Osteocyte (in vitro differentiated cells): ENCODE measurements at places on chromosomes 2 and 18. TPM values are rescaled to one million over a fixed set of nuclear protein-coding genes. Genes with fewer than 3 reads are reported as not detected.

DNA sequence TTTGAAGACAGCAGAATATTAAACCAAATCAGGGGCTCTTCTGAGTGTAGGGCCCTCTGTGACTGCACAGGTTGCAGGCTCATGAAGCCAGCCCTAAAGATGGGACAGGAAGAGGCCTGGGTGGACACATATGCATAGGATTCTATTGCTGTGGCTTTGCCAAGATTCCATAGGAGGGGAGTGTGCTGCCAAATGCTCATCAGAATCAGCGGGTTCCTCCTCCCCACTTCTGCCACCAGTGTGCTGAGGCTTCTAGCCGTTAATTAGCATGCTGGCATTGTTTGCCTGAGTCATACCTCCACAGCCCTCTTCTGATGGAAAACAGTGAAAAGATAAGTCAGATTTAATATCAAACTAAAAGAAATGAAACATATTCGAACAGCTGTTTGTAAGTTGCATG is 103.9 kb upstream of the TMEFF2 start:
- no peaks in the 10 kb centered on the region for H3K4me1 ChIP-seq
- no peak overlapping the region for H3K4me3 ChIP-seq
- no peak overlapping the region for H3K27ac ChIP-seq
- no peak for DNase-seq

- H3K4me1 ChIP-seq, result peaks cover 30% of the 10 kb centered on the region
- H3K27ac ChIP-seq, result no peak overlapping the region
- H3K27me3 ChIP-seq, result no peaks in the 10 kb centered on the region
Measured at GRCh38 chr2:204449977-204450376, 95.3 kb upstream of the PARD3B start.

GRCh38 chr2:108345951-108346350 is 31.8 kb upstream of the SULT1C4 start:
- peaks cover 5% of the 10 kb centered on the region for H3K4me1 ChIP-seq
- DNase-seq, result no peak
- H3K27me3 ChIP-seq, result peaks cover 8% of the 10 kb centered on the region

- H3K36me3 ChIP-seq, result no peaks in the 10 kb centered on the region
- no peaks in the 10 kb centered on the region for H3K27me3 ChIP-seq
- DNase-seq, result no peak
- H3K27ac ChIP-seq, result no peak overlapping the region
Measured at GRCh38 chr2:21939967-21940366, 816.2 kb downstream of the TDRD15 start.

DNA sequence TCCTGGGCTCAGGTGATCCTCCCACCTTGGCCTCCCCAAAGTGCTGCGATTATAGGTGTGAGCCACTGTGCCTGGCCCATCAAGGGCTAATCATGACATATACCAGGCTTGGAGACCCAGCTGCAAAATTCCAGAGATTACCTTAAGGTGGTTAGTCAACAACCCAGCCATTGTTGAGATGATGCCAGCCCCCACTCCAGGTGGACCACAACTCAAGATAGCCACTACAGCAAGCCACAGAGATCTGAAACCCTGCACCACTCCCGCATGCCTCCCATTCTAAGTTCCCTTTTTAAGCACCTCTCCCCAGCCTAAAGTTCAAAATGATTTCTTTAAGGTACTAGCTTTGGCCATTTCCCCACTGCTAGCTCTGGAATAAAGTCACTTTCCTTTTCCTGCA is 4.6 kb upstream of the CLK1 start:
- H3K36me3 ChIP-seq, result peaks cover 9% of the 10 kb centered on the region
- H3K27me3 ChIP-seq, result no peaks in the 10 kb centered on the region
- no peak for DNase-seq
- no peak overlapping the region for H3K4me3 ChIP-seq

- no peaks in the 10 kb centered on the region for H3K36me3 ChIP-seq
- H3K4me1 ChIP-seq, result no peaks in the 10 kb centered on the region
- DNase-seq, result no peak
- H3K4me3 ChIP-seq, result no peak overlapping the region
- H3K27me3 ChIP-seq, result no peaks in the 10 kb centered on the region
Measured at GRCh38 chr2:135317375-135317774, 213.6 kb downstream of the ZRANB3 start.

DNA sequence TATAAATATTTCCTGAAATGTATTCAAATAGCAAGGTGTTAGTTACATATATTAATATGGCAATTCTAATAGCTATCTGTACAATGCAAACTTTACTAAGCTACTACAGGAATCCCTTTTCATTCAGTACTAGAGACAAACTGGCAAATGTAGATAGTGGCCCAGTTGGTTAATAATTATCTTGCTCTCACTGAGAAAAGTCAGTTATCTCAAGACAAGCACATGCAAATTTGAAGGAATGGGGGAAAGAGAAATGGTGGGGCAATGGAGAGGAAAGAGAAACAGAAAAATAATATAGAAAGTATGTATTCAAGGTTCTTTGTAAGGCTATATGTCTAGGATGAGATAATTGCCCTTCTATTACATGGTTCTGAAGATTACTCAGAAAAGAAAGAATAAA is 280.0 kb downstream of the FIGN start:
- no peak overlapping the region for H3K4me3 ChIP-seq
- no peaks in the 10 kb centered on the region for H3K36me3 ChIP-seq
- no peak for DNase-seq
- peaks cover 6% of the 10 kb centered on the region for H3K4me1 ChIP-seq
- no peaks in the 10 kb centered on the region for H3K27me3 ChIP-seq

- H3K4me1 ChIP-seq, result peaks cover 13% of the 10 kb centered on the region
- H3K27ac ChIP-seq, result no peak overlapping the region
- no peak for DNase-seq
- no peaks in the 10 kb centered on the region for H3K36me3 ChIP-seq
Measured at GRCh38 chr18:58458304-58458703, 170.6 kb downstream of the ALPK2 start.

DNA sequence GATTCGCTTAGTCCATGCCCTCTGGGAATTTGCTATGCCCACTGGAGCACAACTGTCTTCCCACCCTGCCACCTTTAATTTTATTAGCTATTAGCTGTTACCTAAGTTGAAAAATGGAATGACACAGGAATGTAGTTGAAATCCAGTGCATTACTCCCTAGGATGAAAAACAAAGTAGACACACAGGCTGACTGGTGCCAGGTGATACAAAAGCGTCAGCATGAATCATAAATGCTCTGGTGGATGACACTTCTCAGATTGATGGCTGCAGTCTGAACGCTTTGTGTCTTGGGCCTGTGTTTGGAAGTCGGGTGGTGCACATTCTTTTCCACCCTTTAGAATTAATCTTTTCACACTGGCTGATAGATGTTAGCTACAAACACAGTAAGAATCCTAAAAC is 802.0 kb downstream of the DCC start:
- no peak overlapping the region for H3K4me3 ChIP-seq
- H3K36me3 ChIP-seq, result no peaks in the 10 kb centered on the region
- H3K27me3 ChIP-seq, result no peaks in the 10 kb centered on the region

- DNase-seq, result no peak
- H3K27ac ChIP-seq, result no peak overlapping the region
- peaks cover 3% of the 10 kb centered on the region for H3K4me1 ChIP-seq
- H3K27me3 ChIP-seq, result peaks cover 6% of the 10 kb centered on the region
- no peaks in the 10 kb centered on the region for H3K36me3 ChIP-seq
Measured at GRCh38 chr2:41460661-41461060, 587.2 kb upstream of the PKDCC start.

DNA sequence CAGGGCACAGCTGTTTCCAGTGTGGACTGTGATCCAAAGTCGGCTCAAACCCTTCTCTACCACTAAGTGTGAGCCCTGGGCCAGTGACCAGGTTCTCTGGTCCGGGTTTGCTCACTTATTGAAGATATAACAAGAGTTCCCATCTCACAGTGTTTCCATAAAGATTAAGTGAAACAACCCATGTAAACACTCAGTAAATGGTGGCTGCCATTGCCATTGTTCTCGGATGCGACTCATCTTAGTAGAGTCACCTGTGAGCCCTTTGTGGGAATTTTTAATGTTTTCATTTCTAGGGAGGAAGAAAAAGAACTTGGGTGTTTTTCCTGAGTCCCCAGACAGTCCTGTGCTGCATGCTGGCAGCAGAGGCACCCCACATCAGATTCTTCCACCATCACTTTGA is 53.4 kb downstream of the TPGS2 start:
- no peaks in the 10 kb centered on the region for H3K27me3 ChIP-seq
- no peak for DNase-seq
- H3K4me3 ChIP-seq, result no peak overlapping the region

GRCh38 chr2:190978389-190979053 is 35.5 kb downstream of the STAT1 start:
- no peak overlapping the region for H3K4me3 ChIP-seq
- H3K4me1 ChIP-seq, result peaks cover 24% of the 10 kb centered on the region
- H3K27ac ChIP-seq, result no peak overlapping the region
- DNase-seq, result no peak

- no peak for DNase-seq
- H3K36me3 ChIP-seq, result no peaks in the 10 kb centered on the region
- H3K27ac ChIP-seq, result no peak overlapping the region
- H3K4me1 ChIP-seq, result peaks cover 8% of the 10 kb centered on the region
- H3K27me3 ChIP-seq, result peaks cover 40% of the 10 kb centered on the region
Measured at GRCh38 chr18:65753520-65753919, 2.7 kb downstream of the CDH7 start.

DNA sequence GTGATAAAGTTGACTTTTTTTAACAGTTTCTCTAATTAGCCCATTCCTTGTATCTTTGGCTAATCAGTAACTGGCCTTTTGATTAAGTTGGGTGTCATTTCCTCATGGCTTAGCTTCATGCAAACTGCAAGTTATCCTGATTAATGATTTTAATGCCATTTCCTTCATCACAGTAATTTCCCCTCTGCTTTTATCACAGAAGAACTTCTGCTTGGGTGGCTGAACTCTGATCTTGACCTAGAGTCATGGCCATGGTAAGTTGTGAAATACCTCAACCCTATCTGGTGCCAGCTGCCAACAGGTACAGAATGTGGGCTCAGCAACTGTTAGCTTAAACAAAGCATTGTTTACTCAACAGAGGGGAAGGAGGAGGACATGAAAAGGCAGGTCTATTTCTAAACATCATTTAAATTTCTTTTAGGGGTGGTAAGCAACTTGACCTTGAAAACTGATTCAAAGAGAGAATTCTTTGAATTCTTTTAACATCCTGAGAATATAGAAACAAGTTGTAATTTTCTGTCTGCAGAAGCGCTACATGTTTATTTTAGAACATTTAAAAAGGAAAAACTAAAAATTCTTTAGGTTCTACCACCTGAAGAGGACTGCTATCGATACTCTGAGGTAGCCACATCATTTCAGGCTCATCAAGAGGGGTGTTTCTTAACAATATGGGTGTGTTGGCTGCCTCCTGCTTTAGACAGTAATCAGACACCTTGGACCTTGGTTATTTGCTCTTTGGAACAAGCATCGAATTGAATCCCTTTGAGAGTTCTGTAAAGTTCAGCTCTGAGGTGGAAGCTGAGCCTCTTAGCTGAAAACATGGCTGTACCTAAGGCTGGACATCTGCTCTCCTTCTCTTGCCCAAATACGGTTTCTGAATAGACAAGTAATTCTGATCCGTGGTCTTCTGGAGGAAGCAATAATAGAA is 39.7 kb downstream of the ANXA4 start:
- H3K27ac ChIP-seq, result no peak overlapping the region
- no peak for DNase-seq
- H3K4me1 ChIP-seq, result peaks cover 17% of the 10 kb centered on the region
- H3K4me3 ChIP-seq, result no peak overlapping the region
- peaks cover 7% of the 10 kb centered on the region for H3K36me3 ChIP-seq

DNA sequence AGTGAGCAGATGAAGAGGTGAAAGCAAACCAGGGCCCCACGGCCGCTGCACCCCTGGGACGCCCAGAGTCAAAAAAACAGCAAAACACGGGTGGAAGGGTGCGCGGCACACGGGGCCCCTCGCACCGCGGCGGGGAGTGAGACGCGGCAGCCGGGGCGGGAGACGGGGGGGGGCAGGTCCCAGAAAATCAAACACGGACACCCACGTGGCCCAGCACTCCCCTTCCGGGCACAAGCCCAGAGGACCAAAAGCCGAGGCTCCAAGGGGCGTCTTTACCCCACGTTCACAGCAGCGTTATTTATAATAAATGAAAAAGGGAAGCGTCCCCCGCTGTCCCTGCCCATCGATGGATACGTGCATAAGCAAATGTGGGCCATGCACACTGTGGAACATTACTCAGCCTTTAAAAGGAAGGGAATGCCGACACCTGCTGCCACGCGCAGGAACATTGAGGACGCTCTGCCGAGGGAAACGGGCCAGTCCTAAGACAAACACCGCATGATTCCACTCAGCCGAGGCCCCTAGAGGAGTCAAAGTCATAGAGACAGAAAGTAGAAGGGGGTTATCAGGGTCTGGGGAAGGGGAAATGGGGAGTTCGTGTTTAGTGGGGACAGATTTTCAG is 677 bp upstream of the COPS9 start:
- H3K4me1 ChIP-seq, result peaks cover 23% of the 10 kb centered on the region
- H3K4me3 ChIP-seq, result peak overlapping the region; percentile 94
- DNase-seq, result no peak
- no peak overlapping the region for H3K27ac ChIP-seq

- no peaks in the 10 kb centered on the region for H3K4me1 ChIP-seq
- no peak overlapping the region for H3K4me3 ChIP-seq
- no peak overlapping the region for H3K27ac ChIP-seq
- DNase-seq, result no peak
- H3K36me3 ChIP-seq, result no peaks in the 10 kb centered on the region
Measured at GRCh38 chr18:50727721-50728471, 91.9 kb downstream of the MRO start.

DNA sequence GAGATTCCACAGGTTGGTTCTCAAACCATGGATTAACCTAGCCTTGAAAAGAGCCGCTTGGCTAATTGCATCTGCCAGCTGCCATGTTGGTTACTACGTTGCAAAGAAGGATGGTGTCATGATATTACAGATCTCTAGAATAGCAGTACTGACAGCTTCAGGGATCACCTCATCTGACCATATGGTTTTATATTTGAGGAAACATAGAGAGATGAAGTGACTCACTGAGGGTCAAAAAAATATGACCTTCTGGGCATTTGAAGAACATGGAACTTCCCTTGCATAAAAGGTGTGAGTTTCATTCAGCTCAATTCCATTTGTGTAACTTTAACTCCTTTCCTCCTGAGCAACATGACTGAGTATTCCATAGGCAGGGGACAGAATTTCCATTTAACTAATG is 242.3 kb downstream of the SETBP1 start:
- no peak overlapping the region for H3K4me3 ChIP-seq
- peaks cover 43% of the 10 kb centered on the region for H3K4me1 ChIP-seq
- no peak for DNase-seq
- no peaks in the 10 kb centered on the region for H3K27me3 ChIP-seq
- peaks cover 6% of the 10 kb centered on the region for H3K36me3 ChIP-seq

Gene UGT1A7
- not detected in 2 replicates for total RNA-seq

Gene POTEI
- 0.05 TPM in 1 of 2 replicates, not detected in the other for total RNA-seq

Gene SPC25
- total RNA-seq, result 4.4 and 5.6 TPM in 2 replicates

Gene UGT1A4
- total RNA-seq, result not detected in 2 replicates

Gene B3GNT7
- total RNA-seq, result 1.1 and 1.5 TPM in 2 replicates
